NCI-H1092 (cell line): ENCODE measurements at places on chromosomes 13 and 19.
A peak's percentile ranks its signal among the peaks of the same experiment; 100 is the strongest.

- no peak for DNase-seq
These were observed 54.3 kb downstream of the GGACT start for GRCh38 chr13:100534147-100534843.

DNA sequence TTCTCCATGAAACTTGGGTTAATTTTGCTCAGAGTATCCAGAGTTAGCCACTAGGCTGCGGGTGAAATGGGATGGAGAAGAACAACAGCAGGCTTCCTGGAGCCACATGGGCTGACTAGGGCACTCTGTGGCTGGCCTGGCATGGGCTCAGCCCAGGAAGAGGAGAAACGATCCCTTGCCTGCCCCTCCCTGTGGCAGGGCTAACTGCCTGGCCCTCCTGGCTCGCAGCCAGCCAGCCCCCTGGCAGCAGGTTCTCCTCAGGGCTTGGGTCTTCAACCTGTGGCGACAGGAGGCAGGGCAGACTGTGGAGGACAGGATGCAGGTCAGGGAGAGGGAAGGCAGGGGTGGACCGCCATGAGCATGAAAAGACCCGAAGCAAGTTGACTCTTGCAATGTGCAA, 78.7 kb upstream of the GPR183 start:
- no peak for DNase-seq

DNA sequence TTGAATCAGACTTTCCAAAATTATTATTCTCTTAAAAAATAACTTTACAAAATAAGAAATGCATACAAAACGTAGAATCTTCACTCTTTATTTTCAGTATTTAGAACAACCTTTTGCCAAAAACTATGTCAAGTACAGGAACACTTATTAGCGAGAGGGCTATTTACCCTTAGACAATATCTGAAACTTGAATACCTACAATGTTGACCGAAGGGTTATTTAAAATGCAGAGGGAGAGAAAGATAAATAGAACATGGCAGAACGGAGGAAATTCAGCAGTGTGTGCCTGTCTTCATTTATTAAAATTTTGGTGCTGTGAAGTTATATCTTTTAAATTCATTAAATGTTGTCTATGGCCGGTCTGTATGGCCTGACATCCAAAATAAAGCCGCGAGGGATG, 198.8 kb downstream of the EFNB2 start:
- DNase-seq, result peak; percentile 32

DNA sequence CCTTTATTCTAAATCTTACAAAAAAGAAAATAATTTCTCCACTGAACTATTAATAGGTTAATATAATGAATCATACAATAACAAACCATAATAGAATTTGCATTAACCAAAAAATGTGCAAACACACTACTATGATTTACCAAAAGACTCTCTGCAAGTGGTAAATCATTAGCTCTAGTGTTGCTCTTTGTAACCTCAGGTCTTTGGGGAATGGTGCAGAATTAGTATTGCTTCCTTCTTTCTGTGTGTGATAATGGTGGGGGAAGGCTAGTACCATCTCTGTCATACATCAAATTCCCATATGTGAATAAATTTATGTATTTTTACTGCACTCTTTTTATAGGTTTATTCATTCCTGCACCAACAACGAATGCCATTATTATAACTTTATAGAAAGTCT, 105.1 kb downstream of the COG6 start:
- DNase-seq, result no peak

DNA sequence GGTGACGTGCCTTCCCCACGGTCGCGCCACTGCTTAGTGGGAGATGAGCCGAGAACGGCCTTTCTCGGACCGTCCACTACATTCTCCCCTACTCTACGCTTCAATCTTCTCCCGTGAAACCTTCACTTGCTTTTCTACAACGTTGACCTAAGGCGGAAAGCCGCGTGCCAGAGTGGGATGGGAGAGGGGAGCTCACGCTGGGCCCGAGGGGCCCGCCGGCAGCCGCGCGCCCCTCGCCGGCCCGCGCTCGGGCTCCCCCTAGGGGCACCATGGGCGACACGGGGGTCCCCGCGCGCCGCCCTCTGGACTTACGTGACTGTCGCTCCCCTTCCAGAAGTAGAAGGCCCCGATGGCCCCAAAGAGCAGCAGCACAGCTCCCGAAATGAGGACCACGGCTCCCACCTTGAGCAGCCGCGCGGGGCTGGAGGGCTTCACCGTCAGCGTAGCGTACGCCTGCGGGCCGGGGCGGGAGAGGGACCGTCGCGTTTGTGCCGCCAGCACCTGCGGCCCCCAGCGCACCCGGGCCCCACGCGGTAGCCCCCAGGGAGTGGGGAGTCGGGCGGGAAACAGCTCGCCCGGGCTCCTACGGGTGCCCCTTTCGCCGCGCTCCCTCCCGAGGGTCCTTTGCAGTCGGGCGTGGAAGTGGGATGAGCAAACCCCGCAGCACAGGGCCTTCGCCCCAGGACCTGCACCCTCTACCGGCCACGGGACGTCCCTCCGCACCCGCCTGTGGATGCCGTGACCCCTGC, 727 bp downstream of the CNMD start:
- DNase-seq, result no peak

GRCh38 chr13:67143544-67144115, 86.5 kb downstream of the PCDH9 start:
- no peak for DNase-seq

GRCh38 chr13:72405441-72405840, 322.0 kb downstream of the MZT1 start:
- DNase-seq, result no peak

DNA sequence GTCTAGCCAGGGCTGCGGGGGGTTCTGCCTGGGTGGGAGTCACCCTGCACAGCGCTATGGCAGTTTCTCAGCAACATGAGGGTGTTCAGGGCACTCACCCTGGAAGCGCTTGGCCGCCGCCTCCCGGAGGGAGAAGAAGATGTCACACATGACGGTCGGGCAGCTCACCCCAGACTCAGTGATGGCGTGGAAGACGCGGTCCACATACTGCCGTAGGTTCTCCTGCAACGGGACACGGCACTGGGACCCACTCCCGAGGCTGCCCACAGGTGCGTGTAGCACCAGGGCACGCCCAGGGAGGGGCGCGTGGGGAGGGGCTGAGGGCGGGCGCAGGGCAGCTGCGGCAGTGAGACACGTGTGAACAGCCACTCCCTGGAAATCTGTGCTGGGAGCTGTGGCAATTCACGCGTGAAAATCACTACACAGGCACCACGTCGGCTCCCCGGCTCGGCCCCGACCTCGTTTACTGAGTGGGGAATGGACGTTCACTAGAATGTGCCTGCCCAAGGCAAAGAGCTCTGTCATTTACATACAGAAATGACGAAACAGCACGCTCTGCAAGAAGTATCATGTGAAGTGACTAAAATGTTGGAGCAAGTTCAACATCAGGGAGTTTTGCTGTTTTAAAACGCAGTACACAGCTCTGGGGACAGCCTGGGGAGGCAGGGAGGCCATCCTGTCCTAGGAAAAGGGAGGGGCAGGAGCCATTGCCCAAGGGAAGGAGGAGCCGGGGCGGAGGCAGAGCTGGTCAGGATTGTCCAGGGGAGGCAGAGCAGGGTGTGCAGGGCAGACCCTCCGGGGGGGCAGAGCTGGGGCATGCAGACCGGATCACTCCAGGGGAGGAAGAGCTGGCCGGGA, 41.5 kb upstream of the C13orf46 start:
- no peak for DNase-seq

GRCh38 chr13:53494406-53494805, 465.8 kb downstream of the OLFM4 start:
- DNase-seq, result no peak

DNA sequence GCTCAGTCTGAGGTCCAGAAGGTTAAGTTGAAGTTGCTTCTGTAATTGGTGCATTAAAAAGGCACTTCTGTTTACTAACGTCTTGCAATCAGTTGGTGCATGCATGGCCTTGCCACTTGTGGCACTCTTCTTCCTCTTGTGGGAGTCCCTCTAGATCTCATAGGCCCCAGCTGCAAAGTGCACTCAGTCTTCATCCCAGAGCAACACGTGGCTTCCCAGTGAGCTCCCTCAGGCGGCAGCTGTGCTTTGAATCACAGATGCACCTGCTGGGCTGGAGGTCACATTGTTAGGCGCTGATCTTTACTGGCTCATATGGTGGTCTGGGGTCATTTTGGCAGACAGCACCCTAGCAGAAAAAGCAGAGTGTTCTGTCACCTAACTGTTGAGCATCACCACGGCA, 215.7 kb downstream of the ZNF536 start:
- no peak for DNase-seq

DNA sequence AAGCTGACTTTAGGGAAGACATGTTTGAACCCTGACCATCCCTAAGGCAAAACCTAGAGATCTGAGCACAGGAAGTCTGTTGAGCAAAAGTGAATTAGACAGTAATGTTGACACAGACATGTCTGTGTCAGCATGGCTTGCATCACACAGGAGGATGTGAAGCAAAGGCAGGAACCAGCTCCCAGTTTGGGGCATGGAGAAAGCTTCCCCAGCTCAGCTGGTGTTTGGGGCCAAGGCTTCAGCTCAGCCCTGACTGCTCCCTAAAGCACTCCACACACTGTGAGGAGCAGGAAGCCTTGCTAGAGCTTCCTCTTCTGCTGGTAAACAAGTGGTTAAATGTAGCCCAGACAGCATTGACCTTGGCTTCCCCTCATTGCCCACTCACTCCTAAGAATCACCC, 153.8 kb upstream of the UBL3 start:
- DNase-seq, result no peak

DNA sequence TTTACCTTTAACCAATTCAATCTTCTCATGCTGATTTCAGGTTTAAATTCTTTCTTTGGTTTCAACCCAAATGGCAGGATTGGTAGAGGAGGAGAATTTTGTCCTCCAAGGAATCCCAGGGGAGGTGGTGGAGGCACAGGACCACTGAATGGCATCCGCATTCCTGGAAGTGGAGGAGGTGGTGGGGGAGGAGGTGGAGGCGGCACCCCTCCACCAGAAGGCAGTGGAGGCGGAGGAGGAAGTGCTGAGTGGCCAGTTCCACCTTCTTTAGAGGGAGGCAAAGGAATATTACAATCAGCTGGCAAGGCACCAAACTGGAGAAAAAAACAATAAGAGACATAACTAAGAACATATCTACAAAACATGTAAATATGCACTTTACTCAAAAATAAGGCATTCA, 192.9 kb downstream of the DIAPH3 start:
- DNase-seq, result no peak

- no peak for DNase-seq
These were observed 246.1 kb downstream of the UQCRFS1 start for GRCh38 chr19:28966737-28967399.
